ENCODE measurements at places on chromosomes 3 and 15. TPM values are rescaled to one million over a fixed set of nuclear protein-coding genes. Genes with fewer than 3 reads are reported as not detected.

ACOX2 gene
- 24.7 TPM for total RNA-seq

DOCK3 gene
- total RNA-seq = 0.16 TPM

MEGF11 gene
- total RNA-seq = under 0.01 TPM

ITGB5 gene
- total RNA-seq = 435 TPM

VPS13C gene
- 70.8 TPM for total RNA-seq

IL12A gene
- total RNA-seq = 2.8 TPM

DPPA2 gene
- total RNA-seq = not detected

ZNF774 gene
- 0.85 TPM for total RNA-seq

ZNF620 gene
- total RNA-seq = 0.65 TPM

TPRG1 gene
- 0.97 TPM for total RNA-seq

UCN2 gene
- 2.6 TPM for total RNA-seq

CDHR4 gene
- not detected for total RNA-seq

FANCD2OS gene
- not detected for total RNA-seq

FAM81A gene
- 0.12 TPM for total RNA-seq

B3GALNT1 gene
- total RNA-seq = 20.3 TPM

TIGIT gene
- not detected for total RNA-seq

ZNF80 gene
- not detected for total RNA-seq

DLEC1 gene
- total RNA-seq = 0.16 TPM

CHST13 gene
- 0.65 TPM for total RNA-seq

GOLGA8M gene
- total RNA-seq = 0.16 TPM
